ENCODE measurements at places on chromosomes 5 and 9.

DNA sequence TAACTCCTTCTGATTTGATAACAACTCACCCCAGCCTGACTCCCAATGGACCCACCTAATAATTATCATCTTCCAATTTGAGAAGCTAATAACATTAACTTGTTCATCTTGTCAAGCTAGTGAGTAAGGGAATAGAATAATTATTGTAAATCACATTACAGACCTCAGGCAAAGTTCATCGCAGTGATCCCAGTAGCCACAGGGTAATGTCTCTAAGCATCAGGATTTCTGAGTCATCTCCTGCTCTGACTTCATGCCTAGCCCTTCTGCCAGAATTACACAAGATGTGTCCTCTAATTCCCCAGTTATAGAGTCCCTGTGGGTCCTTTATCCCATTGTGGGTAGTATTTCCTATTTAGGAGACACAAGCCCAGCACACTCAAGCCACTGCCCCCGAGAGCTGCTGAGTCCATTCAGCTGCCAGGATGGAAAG, 365.7 kb downstream of the DEPDC1B start:
- no peak for DNase-seq

GRCh38 chr5:139760066-139761056, 35.2 kb upstream of the PSD2 start:
- DNase-seq = no peak

GRCh38 chr9:84827216-84827765, 157.8 kb downstream of the NTRK2 start:
- DNase-seq = no peak

GRCh38 chr5:80291761-80292160, 28.0 kb upstream of the SPZ1 start:
- DNase-seq = no peak

DNA sequence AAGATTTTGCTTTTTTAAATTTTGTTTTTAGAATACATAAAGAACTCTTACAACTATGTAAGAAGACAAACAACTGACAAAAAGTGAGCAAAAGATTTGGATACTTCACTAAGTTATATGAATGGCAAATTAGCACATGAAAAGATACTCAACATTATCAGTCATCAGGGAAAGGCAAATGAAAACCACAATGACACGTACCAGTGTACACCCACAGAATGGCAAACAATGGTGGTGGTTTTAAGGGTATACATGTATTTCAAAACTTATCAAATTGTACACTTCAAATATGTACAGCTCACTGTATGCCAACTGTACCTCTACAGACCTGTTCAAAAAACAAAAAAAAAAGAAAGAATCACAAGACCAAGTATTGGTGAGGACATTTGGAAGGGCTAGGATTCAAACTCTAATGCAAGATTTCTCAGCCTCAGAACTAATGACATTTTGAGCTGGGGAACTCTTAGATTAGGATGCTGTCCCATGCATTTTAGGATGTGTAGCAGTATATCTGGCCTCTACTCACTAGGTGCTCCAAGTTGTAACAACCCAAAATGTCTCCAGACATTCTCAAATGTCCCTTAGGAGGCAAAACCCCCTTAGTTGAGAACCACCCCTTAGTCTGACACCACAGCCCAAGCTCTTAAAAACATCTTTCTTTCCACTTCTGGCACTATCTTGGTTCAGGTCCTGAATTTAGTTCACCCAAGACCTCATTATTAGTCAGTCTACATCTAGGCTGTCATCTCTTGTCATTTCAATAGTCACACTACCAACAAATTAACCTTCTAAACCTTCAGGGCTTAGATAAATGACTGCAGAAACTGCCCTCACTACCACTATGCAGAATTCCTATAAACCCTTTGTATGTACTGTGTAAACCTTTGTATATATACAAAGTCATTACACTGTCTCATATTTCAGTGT, 9.7 kb downstream of the SCAI start:
- DNase-seq = no peak

GRCh38 chr5:136686192-136686872, 321.0 kb upstream of the TRPC7 start:
- DNase-seq = no peak

DNA sequence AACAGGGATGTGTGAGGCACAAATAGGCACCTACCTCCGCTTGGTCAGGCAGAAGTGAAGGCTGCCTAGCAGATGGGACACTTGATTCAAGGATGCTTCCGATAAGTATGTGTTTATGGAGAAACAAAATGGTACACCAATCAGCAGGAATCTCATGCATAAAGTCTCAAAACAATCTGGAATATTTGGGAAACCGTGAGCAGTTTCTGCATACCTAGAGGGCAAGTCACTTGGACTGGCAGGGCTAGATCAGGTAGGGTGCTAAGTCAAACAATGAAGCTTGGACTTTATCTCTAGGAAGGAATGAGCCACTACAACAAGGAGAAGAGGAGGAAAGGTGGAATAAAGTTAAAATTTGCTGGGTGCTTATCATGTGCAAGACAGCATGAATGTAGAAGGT, 5.5 kb downstream of the EPB41L4A start:
- no peak for DNase-seq

GRCh38 chr9:129494113-129494789, 126.7 kb downstream of the C9orf50 start:
- no peak for DNase-seq

DNA sequence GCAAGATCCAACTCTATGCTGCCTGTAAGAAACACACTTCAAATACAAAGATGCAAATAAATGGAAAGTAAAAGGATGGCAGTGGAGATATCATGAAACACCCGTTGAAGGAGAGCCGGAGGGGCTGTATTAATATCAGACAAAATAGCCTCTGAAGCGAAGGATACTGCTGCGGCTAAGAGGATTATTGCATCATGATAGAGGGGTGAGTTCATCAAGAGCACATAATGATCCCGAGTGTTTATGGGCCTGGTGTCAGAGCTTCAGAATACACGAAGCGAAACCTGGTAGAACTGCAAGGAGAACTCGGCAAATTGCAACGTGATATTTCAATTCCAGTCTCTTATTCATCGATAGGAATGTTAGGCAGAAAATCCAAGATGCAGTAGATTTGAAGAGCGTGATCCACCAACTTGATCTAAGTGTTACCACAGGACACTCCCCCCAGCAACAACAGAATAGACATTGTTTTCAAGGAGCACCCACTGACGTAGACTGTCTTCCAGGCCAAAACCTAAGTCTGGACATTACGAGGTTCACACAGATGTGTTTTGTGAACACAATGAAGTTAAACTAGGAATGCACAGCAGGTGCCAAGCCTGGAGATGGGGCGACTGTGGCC, 27.7 kb upstream of the QSOX2 start:
- DNase-seq = no peak

GRCh38 chr9:129901993-129902739, 66.9 kb downstream of the USP20 start:
- no peak for DNase-seq

- DNase-seq = no peak
Observed at GRCh38 chr5:126888175-126888574, 111.2 kb downstream of the LMNB1 start.

GRCh38 chr9:97397220-97397619, 14.7 kb upstream of the TDRD7 start:
- DNase-seq = no peak

DNA sequence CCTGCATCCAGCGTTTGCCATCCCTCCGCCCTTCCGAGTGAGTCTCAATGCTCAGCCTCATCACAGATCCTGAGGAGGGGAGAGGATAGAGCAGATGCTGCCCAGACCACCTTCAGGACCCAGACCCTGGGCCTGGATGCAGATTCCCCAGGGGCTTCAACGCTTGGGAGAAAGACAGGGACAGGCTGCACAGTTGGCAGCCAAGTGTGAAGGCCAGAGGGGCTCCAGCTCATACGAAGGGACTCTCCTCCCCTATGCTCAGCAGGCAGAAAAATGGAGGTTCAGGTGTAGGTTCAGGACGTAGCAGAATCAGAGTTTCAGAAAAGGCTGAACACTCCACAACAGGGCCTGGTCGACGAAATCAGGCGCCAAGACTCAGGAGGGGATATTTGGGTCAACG, 378.5 kb upstream of the IRX1 start:
- DNase-seq = no peak

GRCh38 chr5:35281613-35282012, 51.3 kb upstream of the PRLR start:
- DNase-seq = no peak

- no peak for DNase-seq
Observed at GRCh38 chr5:124583469-124584350, 162.7 kb downstream of the ZNF608 start.

DNA sequence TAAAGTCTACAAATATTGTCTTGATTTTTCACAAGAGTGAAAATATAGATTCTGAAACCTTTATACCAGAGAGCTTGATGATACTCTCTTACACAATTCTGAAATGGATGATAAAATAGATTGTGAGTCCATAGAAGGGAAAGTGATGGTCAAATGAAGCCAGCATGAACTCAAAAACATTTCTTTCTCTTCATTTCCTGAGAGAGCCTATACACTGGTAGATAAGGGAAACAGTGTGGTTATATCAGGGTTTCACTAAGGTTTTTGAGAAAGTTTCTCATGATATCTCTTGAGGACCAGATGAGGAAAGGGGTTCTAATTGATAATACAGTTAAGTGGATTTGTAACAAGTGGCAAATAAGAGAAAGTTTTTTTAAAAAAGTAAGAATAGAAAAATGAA, 254.1 kb downstream of the PJA2 start:
- DNase-seq = no peak

DNA sequence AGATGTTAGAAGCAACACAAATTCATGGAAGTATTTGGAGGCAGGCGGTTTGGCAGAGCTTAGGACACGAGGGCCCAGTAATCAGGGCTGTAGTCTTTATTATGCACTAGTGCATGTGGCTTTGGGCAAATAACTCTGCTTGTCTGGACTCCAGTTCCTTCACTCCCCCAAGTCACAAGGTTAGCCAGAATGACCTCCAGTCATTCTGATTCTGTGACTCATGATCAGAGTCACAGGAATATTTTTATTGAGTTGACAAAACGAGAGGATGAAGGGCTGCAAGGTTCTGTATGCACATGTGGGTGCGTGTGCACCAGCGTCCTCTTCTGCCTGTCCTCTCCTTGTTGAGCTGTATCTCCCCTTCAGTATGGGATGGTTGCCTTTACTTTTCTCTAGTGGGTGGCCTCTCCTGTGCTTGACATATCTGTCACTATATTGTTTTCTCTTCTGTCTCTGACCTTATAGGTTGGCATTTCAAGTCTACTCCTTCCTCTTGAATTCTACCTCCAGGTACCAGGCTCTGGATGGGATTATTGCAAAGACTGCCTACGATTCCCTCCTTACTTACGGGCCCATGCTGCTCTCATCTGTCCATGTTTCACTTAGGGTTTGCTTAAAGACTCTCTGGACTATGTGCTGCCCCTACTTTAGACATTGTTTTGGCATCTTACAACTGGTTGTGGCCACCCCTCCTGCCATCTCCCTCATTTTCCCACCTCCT, 94.6 kb downstream of the KDM4C start:
- DNase-seq = no peak

- DNase-seq = peak; percentile 70
Observed at GRCh38 chr5:139650689-139651042, 2.5 kb downstream of the CXXC5 start.

DNA sequence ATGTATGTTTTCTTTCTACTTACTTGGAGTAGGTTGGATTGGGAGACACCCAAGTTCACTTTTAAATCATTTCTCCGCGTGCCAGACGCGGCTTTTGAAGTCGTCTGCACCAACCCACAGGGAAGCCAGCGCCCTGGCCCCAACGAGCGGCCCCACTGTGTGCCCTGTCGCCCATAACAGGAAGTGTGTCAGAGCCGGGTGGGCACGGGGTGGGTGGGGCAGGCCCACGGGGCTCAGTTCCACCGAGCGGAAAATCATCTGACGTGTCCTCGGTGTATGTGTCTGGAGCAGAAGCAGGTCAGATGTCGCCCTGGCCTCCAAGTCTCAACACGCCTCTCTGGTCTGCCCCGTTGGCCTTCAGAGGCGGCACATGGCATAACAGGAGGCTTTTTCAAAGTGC, 22.7 kb upstream of the SMIM23 start:
- no peak for DNase-seq

DNA sequence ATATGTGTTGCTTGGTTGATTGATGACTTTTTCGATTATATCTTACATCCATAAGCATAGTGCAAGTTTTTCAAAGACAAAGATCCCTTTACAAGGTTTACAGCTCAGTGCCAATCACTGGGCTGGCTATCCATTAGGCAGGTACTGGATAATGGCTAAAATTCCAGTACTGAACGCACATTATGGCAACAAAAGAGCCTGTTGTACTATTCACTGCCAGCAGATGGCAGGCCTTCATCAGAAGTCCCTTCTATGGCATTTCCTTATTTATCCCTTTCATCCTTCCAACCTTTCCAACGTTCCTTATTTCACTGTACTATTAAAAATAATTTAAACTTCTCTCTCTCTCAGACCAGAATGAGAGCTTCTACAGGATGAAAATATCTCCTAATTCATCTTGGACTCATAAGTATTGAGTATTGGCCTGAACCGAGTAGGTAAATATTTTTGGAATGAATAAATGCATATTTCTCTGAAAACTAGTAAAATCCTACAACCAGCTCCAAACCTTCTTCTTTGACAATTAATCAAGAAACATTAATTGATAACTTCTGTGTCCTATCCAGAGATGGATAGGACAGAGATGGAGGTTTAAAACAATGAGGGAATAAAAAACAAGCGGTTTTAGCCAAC, 6.7 kb upstream of the WNT8A start:
- DNase-seq = peak; percentile 75

DNA sequence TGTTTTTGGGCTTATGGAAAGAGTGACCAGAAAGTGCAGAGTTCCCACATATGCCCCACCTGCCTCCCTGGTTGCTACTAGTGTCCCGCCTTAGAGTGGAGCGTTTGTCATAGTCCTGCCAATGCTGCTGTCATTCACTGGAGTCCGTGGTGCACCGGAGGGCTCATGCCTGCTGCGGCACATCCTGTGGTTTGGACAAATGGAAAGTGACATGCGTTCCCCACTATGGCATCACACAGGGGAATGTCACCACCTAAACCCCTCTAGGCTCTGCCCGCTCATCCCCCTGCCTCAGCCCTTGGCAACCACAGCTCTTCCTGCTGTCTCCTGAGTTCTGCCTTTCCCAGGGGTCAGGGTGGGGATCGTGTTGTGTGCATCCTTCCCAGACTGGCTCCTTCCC, 29.2 kb downstream of the IRX4 start:
- DNase-seq = no peak

GRCh38 chr9:133248726-133249295, 26.2 kb downstream of the ABO start:
- no peak for DNase-seq

GRCh38 chr9:127976498-127976897, 4.3 kb downstream of the EEIG1 start:
- DNase-seq = no peak

GRCh38 chr9:93252781-93253530, 69.0 kb downstream of the WNK2 start:
- DNase-seq = no peak

DNA sequence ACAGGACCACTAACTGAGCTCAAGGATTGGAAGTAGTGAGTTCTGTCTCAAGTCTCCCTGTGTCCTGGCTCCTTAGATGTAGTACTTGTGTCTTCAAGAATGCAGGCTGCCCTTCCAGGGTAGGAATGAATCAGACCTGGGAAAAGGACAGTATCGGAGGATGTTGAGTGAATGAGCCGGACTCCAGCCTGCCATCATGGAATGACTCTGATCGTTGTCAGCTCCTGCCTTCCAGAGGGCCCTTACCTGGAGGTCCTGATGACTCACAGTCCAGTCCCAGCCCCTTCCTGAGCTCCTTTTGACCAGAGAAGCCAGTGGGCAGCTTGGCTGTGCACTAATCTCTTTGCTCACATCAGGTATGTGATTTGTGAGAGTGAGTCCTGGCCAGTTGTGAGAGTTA, 161.1 kb downstream of the TRPM6 start:
- no peak for DNase-seq

Data from frontal cortex (tissue), 4 donors.